Right lobe of liver (tissue), 6 donors: ENCODE measurements at places on chromosomes 6 and 20. TPM values are rescaled to one million over a fixed set of nuclear protein-coding genes. Genes with fewer than 3 reads are reported as not detected.

The HLA-DRA gene
- 235 TPM for total RNA-seq

- no peak for DNase-seq
These were observed 237.0 kb downstream of the LRFN2 start for GRCh38 chr6:40349901-40350746.

The HLA-DRB1 gene
- 34.0 TPM for total RNA-seq

DNA sequence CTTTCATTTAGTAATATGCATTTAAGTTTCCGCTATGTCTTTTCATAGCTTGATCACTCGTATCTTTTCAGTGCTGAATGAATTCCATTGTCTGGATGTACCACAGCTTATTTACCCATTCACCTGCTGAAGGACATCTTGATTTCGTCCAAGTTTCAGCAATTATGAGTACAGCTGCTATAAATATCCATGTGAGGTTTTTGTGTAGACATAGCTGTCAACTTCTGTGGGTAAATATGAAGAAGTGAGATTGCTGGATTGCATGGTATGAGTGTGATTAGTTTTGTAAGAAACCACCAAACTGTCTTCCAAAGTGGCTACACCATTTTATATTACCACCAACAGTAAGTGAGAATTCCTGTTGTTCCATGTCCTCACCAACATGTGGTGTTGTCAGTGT is 79.2 kb upstream of the STMND1 start:
- DNase-seq = no peak

DNA sequence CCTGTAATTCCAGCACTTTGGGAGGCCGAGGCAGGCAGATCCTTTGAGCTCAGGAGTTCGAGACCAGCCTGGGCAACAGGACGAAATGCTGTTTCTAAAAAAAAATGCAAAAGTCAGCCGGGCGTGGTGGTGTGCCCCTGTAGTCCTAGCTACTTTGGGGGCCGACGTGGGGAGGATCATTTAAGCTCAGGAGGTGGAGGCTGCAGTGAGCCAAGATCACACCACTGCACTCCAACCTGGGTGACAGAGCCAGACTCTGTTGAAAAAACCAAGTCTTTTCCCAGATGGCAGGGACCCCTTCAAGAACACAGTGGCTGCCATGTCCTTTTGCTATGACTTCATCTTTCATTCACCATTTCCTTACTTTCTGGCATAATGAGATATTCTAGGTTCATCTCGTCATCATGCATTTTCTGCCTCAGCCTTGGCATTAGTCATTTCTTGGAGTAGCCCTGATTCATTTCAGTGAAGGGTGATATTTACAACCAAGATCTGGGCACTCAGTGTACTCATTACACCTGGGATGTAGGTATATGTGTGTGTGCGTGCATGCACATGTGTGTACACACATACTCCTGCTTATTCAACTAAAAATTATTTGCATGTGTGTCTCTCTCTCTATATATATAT is 61.4 kb upstream of the TOX2 start:
- no peak for DNase-seq

- DNase-seq = peak; percentile 83
These were observed 65.9 kb downstream of the PTPN1 start for GRCh38 chr20:50575865-50576720.

The C6orf163 gene
- total RNA-seq = 1.4 TPM

The FAM209B gene
- not detected for total RNA-seq

DNA sequence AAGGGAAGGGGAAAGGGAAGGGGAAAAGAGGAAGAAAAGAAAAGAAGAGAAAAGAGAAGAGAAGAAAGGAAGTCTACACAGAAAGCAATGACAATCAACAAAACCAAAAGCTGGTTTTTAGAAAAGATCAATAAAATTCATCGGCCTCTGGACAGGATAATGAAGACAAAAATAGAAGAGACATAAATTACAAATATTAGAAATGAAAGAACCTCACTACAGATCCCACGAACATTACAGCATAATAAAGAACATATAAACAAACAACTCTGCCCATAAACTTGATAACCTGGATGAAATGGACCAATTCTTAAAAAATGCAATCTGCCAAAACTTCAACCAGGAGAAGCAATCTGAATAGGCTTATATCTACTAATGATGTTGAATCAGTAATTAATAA is 20.7 kb upstream of the ASF1A start:
- no peak for DNase-seq

DNA sequence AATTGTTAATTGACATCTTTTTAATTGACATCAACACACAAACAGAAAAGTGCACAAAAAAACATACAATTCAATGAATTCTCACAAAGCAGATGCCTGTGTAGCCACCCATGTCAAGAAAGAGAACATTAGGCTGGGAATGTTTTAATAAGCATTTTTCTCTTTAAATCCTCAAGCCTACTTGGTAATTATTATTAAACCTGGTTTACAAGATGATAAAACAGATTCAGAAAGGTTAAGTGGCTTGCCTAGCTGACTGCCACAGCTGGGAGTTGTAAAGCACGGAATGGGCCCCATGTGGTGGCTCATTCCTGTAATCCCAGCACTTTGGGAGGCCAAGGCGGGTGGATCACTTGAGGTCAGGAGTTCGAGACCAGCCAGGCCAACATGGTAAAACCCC is 90.0 kb upstream of the AKAP12 start:
- DNase-seq = no peak
